ENCODE measurements at places on chromosomes 13 and 19. TPM values are rescaled to one million over a fixed set of nuclear protein-coding genes. Genes with fewer than 3 reads are reported as not detected.

- H3K4me3 ChIP-seq = no peak overlapping the region
- DNase-seq = no peak
- H3K36me3 ChIP-seq = no peaks in the 10 kb centered on the region
- H3K4me1 ChIP-seq = no peaks in the 10 kb centered on the region
- no peak overlapping the region for H3K27ac ChIP-seq
Measured at GRCh38 chr19:53910170-53910518, 1.1 kb downstream of the CACNG7 start.

GRCh38 chr19:23093832-23094231, 23.0 kb upstream of the ZNF730 start:
- H3K4me3 ChIP-seq = no peak overlapping the region
- H3K36me3 ChIP-seq = no peaks in the 10 kb centered on the region
- H3K4me1 ChIP-seq = no peaks in the 10 kb centered on the region
- H3K27ac ChIP-seq = no peak overlapping the region
- DNase-seq = no peak
- H3K27me3 ChIP-seq = no peaks in the 10 kb centered on the region

DNA sequence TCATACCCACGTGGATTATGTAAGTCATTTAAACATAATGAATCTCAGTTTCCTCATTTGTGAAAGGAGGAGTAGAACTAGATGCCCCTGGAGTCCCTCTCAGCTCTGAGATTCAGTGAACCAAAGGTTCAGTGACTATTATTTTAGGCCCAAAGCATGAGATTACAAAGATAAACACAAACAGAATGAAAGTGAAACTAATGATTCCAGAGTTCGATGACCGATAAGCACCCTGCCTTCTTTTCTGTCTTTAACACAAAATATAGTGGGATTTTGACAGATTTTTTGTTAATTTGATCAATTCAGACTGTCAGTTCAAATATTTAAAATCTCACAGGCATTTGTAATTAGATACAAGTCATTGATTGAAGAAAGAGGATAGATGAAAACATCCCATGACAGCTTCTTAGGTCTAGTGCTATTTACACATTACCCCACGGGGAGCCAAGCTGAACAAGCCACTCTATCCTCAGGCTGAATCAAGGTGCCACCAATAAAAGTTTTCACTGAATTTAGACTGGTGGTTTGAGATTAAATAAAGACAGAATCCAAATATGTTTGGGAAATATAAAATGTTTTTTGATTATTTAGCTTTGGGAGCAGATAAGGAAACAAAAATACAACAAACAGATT, 64.6 kb upstream of the RAP2A start:
- no peaks in the 10 kb centered on the region for H3K27me3 ChIP-seq
- H3K27ac ChIP-seq = peak overlapping the region; percentile 34
- H3K4me3 ChIP-seq = no peak overlapping the region
- peaks cover 2% of the 10 kb centered on the region for H3K4me1 ChIP-seq
- H3K36me3 ChIP-seq = no peaks in the 10 kb centered on the region

Gene CEACAM19
- polyA plus RNA-seq = 7.1 TPM

Gene CLDND2
- 1.1 TPM for polyA plus RNA-seq

GRCh38 chr19:7550987-7551761, 15.7 kb downstream of the PNPLA6 start:
- DNase-seq = no peak
- no peak overlapping the region for H3K27ac ChIP-seq
- H3K27me3 ChIP-seq = no peaks in the 10 kb centered on the region
- H3K4me3 ChIP-seq = no peak overlapping the region

DNA sequence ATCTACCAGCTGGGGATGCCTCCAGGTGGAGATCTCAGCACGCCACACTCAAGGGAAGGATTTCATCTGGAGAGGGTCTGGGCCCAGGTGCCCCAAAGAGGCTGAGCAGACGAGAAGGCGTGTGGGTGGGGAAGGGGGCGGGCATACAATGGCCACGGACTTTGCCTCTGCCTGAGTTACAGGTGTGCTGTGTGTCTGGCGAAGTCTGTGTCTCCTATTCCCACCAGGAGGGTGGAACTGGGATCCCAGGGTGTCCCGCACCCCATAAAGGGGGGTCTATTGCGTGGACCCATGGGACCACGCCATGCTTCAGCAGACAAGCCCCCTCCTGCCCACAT, 3.6 kb downstream of the TLE2 start:
- no peaks in the 10 kb centered on the region for H3K4me1 ChIP-seq
- no peak for DNase-seq
- no peaks in the 10 kb centered on the region for H3K36me3 ChIP-seq
- H3K27ac ChIP-seq = no peak overlapping the region

DNA sequence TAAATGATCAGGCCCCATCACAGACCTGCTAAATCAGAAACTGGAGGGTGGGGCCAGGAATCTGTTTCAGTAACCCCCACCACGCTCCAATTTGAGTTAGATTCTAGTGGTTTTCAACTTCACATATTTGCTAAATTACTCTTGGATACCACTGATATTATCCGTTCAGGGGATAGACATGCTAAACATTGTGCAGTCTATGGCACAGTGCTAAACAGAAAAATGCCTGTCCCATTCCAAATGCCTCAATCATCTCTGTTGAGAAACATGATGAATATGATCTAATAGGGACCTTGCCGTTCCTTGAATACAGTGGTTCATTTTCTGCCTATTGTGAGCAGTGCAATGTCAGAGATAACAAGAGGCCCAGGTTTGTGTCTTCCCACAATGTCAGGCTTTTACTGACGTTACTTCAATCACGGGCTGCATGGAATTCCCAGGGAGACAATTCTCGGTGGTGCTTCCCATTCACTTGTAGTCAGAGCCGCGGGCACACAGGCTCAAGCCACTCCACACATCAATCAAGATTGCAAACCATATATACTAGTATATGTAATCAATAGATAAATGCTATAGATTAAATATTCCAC, 52.7 kb downstream of the MYO16 start:
- no peaks in the 10 kb centered on the region for H3K27me3 ChIP-seq
- H3K27ac ChIP-seq = no peak overlapping the region
- H3K36me3 ChIP-seq = no peaks in the 10 kb centered on the region

DNA sequence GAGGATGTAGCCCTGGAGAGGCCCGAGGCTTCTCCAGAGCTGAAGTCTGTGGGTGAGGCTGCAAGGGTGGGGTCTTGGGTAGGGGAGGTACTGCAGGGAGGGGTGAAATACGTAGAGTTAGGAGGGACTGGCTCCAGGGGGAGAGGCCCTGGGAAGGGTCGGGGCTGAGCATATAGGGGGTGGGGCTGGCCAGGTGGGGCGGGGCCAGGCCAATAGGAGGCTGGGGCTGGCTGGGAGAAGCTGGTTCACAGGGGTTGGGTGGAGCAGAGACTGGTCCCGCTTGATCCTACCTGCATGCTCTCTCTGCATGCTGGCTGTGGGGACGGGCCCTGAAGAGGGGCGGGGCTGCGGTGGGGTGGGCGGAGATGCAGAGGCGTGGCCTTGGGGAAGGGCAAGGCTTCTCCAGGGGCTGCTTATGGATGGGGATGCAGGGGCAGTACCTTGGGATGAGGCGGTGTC, 51.9 kb downstream of the CELF5 start:
- no peak for DNase-seq
- H3K27me3 ChIP-seq = peaks cover 21% of the 10 kb centered on the region
- no peak overlapping the region for H3K27ac ChIP-seq
- H3K4me3 ChIP-seq = no peak overlapping the region
- no peaks in the 10 kb centered on the region for H3K36me3 ChIP-seq
- no peaks in the 10 kb centered on the region for H3K4me1 ChIP-seq

DNA sequence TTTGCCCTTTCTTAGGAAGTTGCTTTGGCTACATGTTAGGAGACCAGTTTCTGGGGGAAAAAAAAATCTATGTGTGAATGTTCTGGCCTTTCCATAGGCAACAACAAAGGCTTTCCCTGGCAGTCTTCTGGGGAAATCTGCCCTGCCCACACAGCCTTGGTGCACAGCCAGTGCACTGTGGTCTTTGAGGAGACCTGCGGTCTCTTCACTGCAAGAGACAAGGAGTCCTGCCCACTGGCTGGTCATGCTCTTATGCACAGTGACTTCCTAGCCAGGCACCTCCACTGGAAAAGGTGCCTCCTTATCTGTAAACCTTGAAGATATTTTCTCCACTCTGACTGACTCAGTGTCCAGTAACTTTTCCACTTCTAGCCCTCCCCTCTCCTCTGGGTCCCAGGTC, 155.1 kb downstream of the SUCLA2 start:
- no peaks in the 10 kb centered on the region for H3K36me3 ChIP-seq
- H3K4me3 ChIP-seq = no peak overlapping the region
- no peaks in the 10 kb centered on the region for H3K27me3 ChIP-seq
- DNase-seq = no peak
- no peaks in the 10 kb centered on the region for H3K4me1 ChIP-seq

DNA sequence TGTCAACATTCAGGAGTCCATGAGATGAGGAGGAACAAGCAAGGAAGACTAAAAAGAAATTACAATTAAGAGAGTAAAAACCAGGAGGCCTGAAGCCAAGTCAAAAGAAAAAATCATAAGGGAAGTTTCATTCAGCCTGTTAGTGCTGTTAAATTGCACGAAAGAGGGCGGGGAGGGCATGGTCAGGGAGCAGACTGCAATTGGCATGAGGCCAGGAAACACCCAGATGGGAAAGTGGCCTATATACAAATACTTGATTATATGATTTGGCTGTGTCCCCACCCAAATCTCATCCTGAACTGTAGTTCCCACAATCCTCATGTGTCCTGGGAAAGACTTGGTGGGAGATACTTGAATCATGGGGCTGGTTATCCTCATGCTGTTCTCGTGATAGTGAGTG, 43.9 kb downstream of the TNFSF13B start:
- H3K4me1 ChIP-seq = no peaks in the 10 kb centered on the region
- H3K27ac ChIP-seq = no peak overlapping the region
- H3K4me3 ChIP-seq = no peak overlapping the region
- DNase-seq = no peak

Gene MUC16
- polyA plus RNA-seq = 0.04 TPM

GRCh38 chr13:24075137-24075975, 85.2 kb upstream of the SPATA13 start:
- no peak for DNase-seq
- peaks cover 2% of the 10 kb centered on the region for H3K27me3 ChIP-seq
- no peaks in the 10 kb centered on the region for H3K36me3 ChIP-seq
- H3K27ac ChIP-seq = no peak overlapping the region

- H3K27me3 ChIP-seq = no peaks in the 10 kb centered on the region
- no peaks in the 10 kb centered on the region for H3K4me1 ChIP-seq
- no peaks in the 10 kb centered on the region for H3K36me3 ChIP-seq
Measured at GRCh38 chr13:26872525-26873385, 112.2 kb upstream of the GPR12 start.

- peak overlapping the region; percentile 32 for H3K4me3 ChIP-seq
- peaks cover 39% of the 10 kb centered on the region for H3K36me3 ChIP-seq
- peaks cover 47% of the 10 kb centered on the region for H3K4me1 ChIP-seq
- H3K27me3 ChIP-seq = no peaks in the 10 kb centered on the region
- H3K27ac ChIP-seq = peak overlapping the region; percentile 96
Measured at GRCh38 chr19:41226053-41226873, 7.2 kb downstream of the AXL start.

GRCh38 chr13:79389026-79389425, 17.0 kb downstream of the RBM26 start:
- peaks cover 4% of the 10 kb centered on the region for H3K36me3 ChIP-seq
- H3K27me3 ChIP-seq = no peaks in the 10 kb centered on the region
- no peak overlapping the region for H3K27ac ChIP-seq
- peaks cover 28% of the 10 kb centered on the region for H3K4me1 ChIP-seq
- H3K4me3 ChIP-seq = no peak overlapping the region
- DNase-seq = no peak

- no peak for DNase-seq
- no peak overlapping the region for H3K27ac ChIP-seq
- H3K36me3 ChIP-seq = no peaks in the 10 kb centered on the region
- H3K4me3 ChIP-seq = no peak overlapping the region
- H3K4me1 ChIP-seq = no peaks in the 10 kb centered on the region
Measured at GRCh38 chr19:30557927-30558557, 185.9 kb downstream of the ZNF536 start.

GRCh38 chr13:93559718-93560117, 333.1 kb downstream of the GPC6 start:
- H3K36me3 ChIP-seq = no peaks in the 10 kb centered on the region
- peaks cover 31% of the 10 kb centered on the region for H3K4me1 ChIP-seq
- DNase-seq = peak; percentile 77
- no peaks in the 10 kb centered on the region for H3K27me3 ChIP-seq
- no peak overlapping the region for H3K4me3 ChIP-seq
- H3K27ac ChIP-seq = peak overlapping the region; percentile 28

GRCh38 chr19:14182476-14182875, 23.5 kb downstream of the ADGRL1 start:
- no peak overlapping the region for H3K4me3 ChIP-seq
- DNase-seq = no peak
- peaks cover 3% of the 10 kb centered on the region for H3K4me1 ChIP-seq
- no peak overlapping the region for H3K27ac ChIP-seq
- H3K36me3 ChIP-seq = no peaks in the 10 kb centered on the region

Gene NKG7
- polyA plus RNA-seq = not detected

- peak; percentile 23 for DNase-seq
- H3K4me1 ChIP-seq = no peaks in the 10 kb centered on the region
- H3K4me3 ChIP-seq = no peak overlapping the region
- H3K27ac ChIP-seq = no peak overlapping the region
- H3K36me3 ChIP-seq = no peaks in the 10 kb centered on the region
Measured at GRCh38 chr19:40974633-40975037, 16.4 kb upstream of the CYP2B6 start.

GRCh38 chr19:14654786-14655560, 19.7 kb downstream of the ADGRE3 start:
- H3K36me3 ChIP-seq = no peaks in the 10 kb centered on the region
- H3K27me3 ChIP-seq = no peaks in the 10 kb centered on the region
- H3K4me1 ChIP-seq = no peaks in the 10 kb centered on the region
- no peak overlapping the region for H3K4me3 ChIP-seq
- H3K27ac ChIP-seq = no peak overlapping the region
- no peak for DNase-seq

DNA sequence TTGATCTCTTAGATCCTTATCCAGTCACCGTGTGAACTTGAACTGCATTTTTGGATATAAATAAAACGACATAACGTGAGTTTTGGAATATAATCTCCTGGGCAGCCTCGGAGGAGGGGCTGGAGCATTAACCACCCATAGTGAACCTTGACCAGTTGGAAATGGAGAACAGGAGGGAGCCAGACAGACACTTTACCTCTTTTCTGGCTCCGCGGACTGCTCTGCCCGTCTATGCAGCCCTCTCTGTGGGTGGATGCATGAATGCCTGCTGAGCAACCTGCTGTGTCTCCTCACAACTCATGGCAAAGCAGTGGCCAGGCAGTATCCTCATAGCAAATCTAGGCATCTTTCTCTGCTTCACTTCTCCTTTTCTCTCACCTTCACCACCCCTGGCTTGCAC, 10.5 kb upstream of the COG3 start:
- no peak for DNase-seq
- H3K27me3 ChIP-seq = no peaks in the 10 kb centered on the region
- H3K4me3 ChIP-seq = no peak overlapping the region
- peaks cover 15% of the 10 kb centered on the region for H3K4me1 ChIP-seq
- H3K36me3 ChIP-seq = no peaks in the 10 kb centered on the region
- no peak overlapping the region for H3K27ac ChIP-seq

Gene NMRK2
- polyA plus RNA-seq = not detected

Gene SMIM44
- not detected for polyA plus RNA-seq

DNA sequence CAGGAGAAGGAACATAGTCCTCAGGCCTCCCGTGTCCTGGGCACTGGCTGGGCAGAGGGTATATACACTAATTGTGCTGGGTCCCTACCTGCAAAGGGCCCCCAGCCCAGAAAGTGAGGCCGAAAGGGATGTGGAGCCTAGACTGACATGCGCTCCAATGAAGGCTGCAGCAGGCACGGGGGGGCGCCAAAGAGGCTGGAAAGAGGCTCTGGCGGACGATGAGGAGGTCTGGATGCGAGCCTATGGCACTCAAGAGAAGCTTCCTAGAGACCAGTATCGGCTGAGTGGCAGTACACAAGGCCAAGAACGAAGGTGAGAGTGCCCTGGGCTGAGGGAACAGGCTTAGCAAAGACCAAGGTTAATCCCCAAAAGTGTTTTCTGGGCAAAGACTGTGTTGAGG, 16.6 kb downstream of the VRK3 start:
- no peak overlapping the region for H3K4me3 ChIP-seq
- H3K36me3 ChIP-seq = peaks cover 32% of the 10 kb centered on the region
- no peaks in the 10 kb centered on the region for H3K27me3 ChIP-seq
- no peak overlapping the region for H3K27ac ChIP-seq

Data from keratinocyte (primary cell).